ENCODE measurements at places on chromosomes 16 and 17. TPM values are rescaled to one million over a fixed set of nuclear protein-coding genes. Genes with fewer than 3 reads are reported as not detected.

DNA sequence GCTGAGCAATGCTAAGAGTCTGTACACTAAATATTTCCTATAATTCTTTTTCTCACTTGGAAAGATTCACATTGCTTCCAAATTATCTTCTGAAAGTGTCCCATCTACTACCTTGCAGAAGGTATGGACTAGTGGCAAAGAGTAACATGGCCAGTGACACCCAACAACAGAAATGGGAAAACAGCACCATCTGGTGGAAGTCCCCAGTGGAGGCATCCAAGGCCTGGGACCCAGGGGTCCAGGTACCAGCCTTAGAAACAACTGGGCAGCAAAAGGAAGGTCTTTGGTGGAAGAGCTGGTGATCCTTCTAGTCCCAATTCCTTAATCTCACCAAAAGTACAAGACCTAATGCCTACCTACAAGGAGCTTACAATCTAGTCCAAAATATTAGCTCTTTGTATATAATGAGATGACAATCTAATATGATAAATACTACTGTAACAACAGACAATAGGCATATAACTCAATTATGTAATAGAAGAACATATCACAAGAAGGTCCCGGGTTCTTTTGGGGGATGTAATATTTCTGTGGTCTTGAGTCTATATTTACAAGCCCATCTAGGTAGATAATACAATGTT, 55.3 kb downstream of the SKAP1 start:
- no peak for DNase-seq

GRCh38 chr16:14373896-14374295, 256.2 kb downstream of the PARN start:
- DNase-seq, result no peak

- no peak for DNase-seq
These were observed 4.7 kb downstream of the FLCN start for GRCh38 chr17:17232303-17232621.

DNA sequence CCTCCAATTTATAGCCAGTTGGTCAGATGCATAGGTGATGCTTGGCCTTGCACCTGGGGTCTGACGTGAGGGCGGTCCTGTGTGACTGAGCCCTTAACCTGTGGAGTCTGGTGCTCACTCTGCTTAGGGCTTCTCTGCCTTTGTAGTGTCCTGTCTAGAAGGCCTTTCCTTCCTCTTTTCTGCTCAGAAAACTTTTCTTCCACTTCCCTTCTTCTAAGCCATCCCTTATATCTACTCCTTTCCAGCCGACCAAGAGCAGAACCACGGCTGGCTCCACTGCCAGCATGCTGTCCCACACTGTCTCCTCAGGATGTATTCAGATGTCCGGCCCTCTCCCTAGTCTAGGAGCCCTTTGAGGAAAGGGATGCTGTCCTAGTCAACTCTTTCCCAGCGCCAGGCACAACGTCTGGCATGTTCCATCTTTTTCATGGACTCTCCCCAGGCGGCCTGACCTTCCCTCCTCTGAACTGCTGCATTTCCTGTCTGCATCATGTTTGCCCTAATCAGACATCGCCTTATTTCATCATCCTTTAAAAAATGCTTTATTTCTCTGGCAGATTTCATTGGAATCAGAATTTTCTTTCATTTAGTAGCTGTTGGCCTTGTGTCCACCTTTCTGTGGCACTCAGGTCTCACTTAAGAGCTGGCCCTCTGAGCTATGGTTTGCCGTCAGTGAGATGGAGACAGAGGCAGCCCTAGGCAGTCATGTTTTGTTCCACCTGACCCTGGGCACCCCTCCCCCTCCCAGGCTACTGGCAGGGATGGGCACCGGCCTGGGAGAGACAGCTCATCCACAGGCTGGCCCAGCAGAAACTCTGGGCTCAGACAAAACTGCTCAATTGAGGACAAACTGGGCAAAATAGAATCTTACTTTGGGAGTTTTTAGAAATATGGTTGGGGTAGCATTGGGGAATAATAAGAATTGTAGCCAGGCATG, 15.5 kb upstream of the BRCA1 start:
- DNase-seq, result no peak

- DNase-seq, result no peak
These were observed 121.1 kb upstream of the XYLT1 start for GRCh38 chr16:17591655-17592405.

- DNase-seq, result no peak
These were observed 25.1 kb upstream of the CNOT1 start for GRCh38 chr16:58654560-58655214.

- DNase-seq, result no peak
These were observed 55.6 kb downstream of the COTL1 start for GRCh38 chr16:84562174-84562815.

DNA sequence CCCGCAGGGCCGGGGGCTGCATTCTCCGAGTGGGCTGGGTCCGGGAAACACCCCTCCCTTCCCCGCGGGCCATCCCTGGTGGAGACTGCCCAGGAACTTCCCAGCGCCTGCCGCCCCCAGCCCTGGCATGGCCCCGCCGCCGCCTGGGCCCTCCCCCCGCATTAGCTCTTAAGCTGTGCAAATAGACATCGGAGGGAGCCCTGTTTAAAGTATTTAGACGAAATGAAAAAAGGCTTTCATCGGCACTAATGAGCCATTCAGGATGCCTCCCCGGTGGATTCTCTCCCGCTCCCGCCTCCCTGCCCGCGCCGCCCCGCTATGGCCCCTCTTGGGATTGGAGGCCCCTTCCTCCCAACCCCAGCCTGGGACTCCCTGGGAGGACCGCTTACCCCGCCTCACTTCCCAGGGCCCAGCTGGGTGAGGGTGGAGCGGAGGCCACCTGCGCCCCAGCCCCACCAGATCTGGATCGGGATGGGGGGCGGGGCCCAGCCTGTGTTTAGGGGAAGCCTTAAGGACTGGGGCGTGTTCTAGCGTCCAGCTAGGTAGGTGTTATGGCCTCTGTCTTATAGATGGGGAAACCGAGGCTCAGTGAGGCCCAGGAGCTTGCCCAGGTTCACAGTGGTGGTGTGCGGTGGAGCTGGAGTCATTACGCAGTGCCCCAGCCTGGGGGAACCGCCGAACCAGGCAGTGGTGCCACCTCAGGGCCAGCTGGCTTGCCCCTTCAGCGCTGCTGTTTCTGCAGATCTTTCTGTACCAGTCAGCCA, 19.7 kb downstream of the SEZ6 start:
- no peak for DNase-seq

- DNase-seq, result no peak
These were observed 671 bp downstream of the CHMP6 start for GRCh38 chr17:80992077-80992947.

DNA sequence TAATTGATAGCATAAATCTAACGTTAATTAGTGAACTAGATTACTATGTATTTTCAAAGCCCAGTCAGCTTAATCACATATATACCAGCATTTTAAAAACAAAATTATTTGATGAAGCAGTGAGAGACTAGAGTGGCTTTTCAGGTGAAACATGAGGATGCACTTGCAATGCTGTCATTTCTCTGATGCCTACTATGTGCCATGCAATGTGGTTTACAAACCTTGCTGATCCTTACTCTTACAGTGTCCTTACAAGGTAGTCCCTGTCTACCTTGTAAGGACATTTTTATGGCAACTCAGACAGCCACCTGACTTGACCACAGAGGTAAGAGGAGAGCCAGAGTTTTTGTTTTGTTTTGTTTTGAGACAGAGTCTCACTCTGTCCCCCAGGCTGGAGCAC, 42.7 kb downstream of the CYB5B start:
- DNase-seq, result no peak

- DNase-seq, result no peak
These were observed 2.1 kb upstream of the MAF start for GRCh38 chr16:79602628-79603014.

DNA sequence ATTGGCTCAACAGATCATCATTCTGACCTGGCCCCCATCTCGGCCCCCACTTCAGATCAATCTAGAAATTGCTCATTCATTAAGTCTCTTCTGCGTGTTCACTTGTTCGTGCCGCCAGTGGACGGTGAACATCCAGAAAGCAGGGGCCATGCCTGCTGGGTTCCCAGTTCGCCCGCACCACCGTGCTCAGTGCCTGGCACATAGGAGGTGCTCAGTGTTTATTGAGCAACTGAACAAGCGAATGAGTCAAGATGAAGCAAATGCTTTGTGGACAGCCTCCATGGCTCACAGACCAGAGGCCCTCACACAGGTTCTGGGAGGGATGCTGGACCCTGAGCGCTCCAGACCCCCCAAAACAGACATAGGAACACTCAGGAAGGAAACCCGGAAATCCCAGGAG, 13.9 kb downstream of the BEAN1 start:
- DNase-seq, result no peak

DNA sequence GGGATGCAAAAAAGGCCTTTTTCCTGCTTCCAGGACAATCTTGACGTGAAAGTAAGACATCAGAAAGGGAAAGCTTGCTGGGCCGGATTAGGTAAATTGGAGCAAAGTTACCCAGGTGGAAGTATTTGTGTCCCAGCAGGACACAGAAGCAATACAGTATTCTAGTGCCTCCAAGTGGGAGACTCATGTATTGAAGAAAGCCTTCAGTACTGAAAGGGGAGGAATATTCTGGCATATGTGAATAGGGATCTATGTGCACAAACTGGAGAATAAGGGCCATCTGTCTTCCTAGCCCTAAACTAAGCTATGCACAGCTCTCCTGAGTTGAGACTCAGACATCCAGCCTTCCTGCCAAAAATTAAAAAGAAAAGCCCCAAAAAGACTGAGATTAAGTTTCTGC, 327.3 kb upstream of the CDH8 start:
- DNase-seq, result no peak

GRCh38 chr17:51279183-51279582, 18.8 kb downstream of the UTP18 start:
- DNase-seq, result no peak

- DNase-seq, result no peak
These were observed 404.9 kb upstream of the CDH5 start for GRCh38 chr16:65961476-65962143.

DNA sequence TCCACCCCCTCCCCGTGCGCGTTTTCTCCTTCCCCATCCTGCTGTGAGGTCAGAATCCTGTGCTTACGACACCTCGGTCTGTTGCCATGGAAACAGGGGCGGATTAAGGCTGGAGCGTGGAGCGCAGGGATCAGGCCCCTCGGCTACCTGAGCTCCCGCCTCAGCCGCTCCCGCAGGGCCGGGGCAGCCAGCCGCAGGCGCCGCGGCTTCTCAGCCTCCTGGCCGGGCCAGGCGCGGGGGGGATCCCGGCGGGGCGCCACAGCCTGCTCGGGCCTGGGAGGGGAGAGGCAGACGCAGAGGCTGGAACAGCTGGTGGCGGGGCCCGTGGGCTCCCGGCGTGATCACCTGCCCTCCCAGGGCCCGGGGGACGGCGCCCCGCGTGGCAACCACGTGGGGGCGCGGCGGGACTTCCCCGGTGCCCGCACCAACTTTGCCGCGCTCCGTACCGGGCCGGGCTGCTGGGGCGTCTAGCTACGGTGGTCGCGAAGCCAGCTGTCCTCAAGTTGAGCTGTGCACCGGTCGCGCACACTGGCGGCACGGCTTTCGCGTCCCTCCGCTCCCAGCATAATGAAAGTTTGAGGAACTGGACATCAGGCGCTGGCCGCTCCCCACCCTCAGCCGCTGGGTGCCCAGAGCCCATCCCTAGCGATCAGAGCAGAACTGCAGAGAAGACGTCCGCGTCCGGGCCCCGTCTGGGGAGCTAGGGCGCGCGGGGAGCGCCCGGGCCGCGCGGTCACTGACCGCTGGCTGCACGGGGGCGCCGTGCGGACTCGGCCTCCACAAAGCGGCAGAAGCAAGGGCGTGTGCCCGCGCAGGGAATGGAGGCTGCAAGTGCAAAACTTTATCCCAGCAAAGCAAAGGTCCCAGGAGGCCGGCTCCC, 1.2 kb downstream of the RTN4RL1 start:
- no peak for DNase-seq

- peak; percentile 76 for DNase-seq
These were observed 12.5 kb upstream of the RHBDL3 start for GRCh38 chr17:32253117-32253611.

DNA sequence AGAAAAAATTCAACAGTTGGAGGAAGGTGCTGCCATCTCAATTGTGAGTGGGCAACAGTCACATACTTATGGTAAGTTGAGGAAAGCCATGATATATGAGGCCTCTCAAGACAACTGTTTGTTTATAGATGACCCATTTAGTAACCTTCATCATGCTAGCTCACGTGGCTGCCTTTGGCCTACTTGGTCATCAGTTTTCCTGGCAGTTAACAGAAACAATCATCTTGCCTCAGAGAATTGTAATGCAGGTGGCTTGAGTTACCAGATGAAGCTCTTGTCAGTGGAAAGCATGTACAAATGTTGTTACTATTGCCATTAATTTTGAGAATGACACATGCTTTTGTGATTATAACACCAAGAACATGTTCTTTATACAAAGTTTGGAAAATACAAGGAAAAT, 14.7 kb downstream of the TPPP3 start:
- DNase-seq, result no peak

GRCh38 chr17:50559674-50560184, 786 bp upstream of the CACNA1G start:
- DNase-seq, result peak; percentile 42

DNA sequence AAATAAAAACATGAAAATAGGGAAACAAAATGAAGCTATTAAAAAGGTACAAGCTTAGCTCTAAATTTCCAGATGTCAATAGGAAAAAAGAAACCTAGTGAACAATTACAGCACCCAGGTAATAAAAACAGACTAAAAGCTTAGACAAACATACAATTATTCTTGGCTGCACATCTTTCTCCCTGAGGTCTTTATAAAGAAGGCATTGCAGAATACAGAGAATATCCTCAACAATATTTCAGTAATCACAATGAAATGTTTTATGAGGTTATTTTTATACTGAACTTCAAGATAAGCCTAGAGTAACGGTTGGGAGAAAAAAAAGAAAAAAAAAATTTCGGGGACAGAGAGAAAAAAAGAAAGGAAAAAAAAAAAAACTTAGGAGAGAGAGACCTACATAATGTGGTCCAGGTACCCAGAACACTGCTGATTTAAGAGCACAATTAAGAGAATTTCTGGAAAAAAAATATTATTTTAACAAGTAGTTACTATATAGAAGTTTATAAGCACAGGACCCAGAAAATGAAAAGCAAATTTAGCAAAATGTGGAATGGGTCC, 26.5 kb downstream of the KANSL1 start:
- DNase-seq, result no peak

GRCh38 chr17:78893684-78894083, 9.3 kb downstream of the CEP295NL start:
- DNase-seq, result no peak

CDIP1 gene
- total RNA-seq, result 48.5 TPM

MYH8 gene
- total RNA-seq, result not detected

TTLL6 gene
- total RNA-seq, result not detected

FHOD1 gene
- 18.0 TPM for total RNA-seq

NPIPA7 gene
- total RNA-seq, result 3.2 TPM

SLC6A4 gene
- 0.33 TPM for total RNA-seq

Measured in left ventricle myocardium inferior (tissue), 1 donor.